ENCODE measurements at places on chromosomes 2 and 18.
A peak's percentile ranks its signal among the peaks of the same experiment; 100 is the strongest.

- DNase-seq, result no peak
These were observed 23.3 kb downstream of the REEP1 start for GRCh38 chr2:86314125-86314524.

DNA sequence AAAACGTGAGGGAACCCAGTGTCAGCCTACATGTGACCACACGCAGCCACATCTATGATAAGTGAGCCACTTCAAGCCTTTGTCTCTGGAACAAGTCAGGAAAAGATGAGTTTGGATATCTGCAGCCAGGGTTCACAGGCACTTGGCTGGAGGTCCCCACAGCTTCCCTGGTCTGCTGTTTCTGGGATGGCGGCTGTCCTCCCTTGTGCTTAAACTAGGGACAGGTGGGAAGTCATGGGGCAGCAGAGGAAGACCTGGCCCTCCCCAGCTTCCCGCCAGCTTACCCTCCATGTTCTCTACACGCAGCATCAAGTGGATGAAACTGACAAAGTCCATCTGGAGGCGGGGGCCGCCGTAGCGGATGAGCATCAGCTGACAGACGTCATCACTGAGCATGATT lies 38.5 kb upstream of the GALNT14 start:
- DNase-seq, result no peak

GRCh38 chr2:69466728-69467127 lies 29.5 kb upstream of the NFU1 start:
- no peak for DNase-seq

DNA sequence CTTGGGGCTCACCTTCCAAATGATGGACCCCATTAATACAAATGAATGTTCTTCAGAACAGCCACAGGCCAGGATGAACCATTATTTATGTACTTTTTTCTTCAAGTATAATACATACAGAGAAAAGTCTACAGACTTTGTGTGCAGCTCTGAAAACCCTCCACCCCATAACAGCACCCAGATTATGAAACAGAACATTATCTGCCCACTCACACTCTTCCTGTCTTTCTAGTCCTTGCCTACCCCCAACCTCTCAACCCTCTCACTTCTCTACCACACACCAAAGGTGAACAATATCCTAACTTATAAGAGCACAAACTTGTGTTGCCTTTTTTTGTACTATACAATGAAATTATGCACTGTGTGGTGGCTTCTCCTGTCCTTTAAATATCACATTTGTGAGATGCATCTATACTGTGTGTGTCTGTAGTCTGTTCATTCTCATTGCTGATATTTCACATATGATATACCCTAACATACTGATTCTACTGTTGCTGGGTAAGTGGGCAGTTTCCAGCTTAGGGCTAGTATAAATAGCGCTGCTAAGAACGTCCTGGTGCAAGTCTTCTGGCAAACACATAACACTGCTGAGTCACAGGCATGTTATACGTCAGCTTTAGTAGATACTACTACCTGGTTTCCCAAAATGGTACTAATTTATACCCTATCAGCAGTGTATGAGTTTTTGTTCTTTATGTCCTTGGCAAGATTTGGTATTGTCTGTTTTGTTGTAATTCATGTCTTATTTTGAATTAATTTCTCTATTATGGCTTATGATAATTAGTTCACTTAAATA lies 1.0 kb upstream of the NPHP1 start:
- DNase-seq, result no peak

DNA sequence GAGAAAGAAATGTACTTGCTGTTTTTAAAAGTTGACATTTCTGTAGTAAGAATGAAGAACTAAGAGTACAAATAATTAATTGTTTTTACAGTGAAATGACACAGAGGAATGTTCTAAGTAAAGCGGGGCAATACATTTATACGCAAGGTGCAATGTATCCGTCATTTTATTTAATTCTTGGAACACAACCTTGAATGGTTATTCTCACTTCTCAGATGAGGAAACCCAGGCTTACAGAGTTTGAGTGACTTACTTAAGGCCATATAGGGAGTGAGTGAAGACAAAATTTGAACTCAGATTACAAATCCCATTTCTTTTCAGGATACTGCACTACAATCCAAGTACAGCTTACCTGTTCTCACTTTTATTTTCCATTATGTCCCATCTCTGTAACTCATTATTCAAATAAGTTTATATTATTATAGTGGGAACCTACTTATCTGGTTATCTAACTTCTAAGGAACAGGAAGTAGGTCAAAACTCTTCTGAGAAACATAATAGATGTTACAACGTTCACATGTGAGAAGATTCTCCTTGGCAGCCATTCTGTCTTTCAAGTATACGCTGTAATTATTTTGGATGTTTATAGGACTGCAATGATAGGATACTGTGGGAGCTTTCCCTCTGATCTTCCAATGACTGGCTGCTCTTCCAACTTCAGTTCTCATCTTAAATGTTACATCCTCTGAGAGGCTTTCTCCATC lies 12.3 kb upstream of the STK17B start:
- no peak for DNase-seq

DNA sequence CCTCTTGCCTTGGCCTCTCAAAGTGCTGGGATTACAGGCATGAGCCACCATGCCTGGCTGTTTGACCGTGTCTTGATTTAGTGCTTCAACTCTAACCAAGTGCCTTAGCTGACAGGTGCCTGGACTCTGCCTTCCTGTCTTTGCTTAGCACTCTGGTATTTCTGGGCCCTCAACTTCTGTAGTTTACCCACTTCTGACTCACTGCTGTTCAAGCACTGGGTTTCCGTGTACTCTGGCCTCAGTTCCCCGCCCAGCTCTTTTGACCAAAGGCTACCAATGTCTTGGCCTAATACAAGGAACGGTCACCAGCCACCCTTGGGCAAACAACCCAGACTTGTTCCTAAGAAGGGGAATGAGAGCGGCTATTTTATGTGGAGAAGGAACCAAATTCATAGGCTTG lies 35.7 kb upstream of the CABLES1 start:
- DNase-seq, result no peak

GRCh38 chr2:224261326-224261725 lies 140.6 kb downstream of the FAM124B start:
- no peak for DNase-seq

- no peak for DNase-seq
These were observed 23.2 kb upstream of the GORASP2 start for GRCh38 chr2:170905864-170906263.

DNA sequence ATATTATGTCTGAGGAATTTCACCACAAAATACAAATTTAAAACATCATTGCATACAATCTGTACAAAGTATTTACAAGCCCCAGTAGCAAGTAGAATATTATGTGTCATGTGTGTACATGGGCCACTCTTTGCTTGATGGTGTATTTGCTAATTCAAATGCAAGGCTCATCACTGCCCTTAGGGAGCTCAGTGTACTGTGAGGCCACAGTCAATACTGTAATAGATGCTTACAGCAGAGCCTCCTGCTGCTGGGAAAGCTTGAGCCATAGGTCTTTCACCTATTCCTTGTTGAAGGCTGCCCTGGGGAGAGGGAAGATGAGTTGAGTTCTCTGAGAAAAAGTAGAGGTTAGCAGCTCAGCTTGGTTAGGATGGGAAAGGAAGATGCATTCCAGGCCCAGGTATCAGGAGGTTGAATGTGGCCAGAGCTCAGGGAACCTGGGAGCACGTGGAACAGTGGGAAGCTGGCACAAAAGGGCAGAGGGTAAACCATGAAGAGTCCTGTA lies 189.6 kb downstream of the LRP1B start:
- DNase-seq, result no peak

- DNase-seq, result no peak
These were observed 208.4 kb downstream of the SETBP1 start for GRCh38 chr18:44889111-44889510.

DNA sequence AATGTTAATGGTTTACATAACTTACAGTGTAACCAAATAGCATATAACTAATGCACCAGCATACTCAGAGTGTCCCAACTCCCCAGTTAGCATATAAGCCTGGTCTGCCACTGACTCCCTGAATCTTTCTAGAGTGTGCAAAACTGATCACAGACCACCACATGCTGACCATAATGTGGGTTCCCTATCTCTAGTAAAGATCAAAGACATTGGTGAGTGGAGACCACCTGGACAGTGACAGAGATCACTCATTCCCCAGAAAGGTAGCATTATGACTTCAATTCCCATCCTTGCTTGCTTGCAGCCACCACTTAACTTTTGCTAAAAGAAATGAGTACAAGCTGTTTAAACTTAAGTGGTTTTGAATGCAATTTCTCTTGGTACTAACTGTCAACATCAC lies 39.0 kb downstream of the KANSL1L start:
- DNase-seq, result no peak

GRCh38 chr2:239042551-239043320 lies 194.9 kb downstream of the TWIST2 start:
- DNase-seq, result no peak

GRCh38 chr2:181517685-181518301 lies 60.6 kb downstream of the ITGA4 start:
- no peak for DNase-seq

DNA sequence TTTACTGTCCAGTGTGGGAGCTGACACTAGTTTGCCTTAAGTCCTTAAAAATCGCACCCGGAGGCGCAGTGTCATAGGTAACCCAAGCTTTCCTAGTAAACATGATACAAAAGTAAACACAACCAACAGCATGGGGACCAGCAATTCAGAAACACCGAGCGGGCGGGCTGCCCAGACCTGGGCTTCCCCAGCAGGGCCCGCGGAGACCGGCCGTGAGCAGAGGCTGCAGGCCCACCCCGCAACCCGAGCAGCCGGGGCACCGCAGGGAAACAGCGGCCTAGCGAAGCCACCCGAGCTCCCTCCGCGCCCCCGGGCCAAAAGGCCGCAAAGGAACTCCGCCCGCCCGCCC lies 296 bp downstream of the TTC21B start:
- no peak for DNase-seq

DNA sequence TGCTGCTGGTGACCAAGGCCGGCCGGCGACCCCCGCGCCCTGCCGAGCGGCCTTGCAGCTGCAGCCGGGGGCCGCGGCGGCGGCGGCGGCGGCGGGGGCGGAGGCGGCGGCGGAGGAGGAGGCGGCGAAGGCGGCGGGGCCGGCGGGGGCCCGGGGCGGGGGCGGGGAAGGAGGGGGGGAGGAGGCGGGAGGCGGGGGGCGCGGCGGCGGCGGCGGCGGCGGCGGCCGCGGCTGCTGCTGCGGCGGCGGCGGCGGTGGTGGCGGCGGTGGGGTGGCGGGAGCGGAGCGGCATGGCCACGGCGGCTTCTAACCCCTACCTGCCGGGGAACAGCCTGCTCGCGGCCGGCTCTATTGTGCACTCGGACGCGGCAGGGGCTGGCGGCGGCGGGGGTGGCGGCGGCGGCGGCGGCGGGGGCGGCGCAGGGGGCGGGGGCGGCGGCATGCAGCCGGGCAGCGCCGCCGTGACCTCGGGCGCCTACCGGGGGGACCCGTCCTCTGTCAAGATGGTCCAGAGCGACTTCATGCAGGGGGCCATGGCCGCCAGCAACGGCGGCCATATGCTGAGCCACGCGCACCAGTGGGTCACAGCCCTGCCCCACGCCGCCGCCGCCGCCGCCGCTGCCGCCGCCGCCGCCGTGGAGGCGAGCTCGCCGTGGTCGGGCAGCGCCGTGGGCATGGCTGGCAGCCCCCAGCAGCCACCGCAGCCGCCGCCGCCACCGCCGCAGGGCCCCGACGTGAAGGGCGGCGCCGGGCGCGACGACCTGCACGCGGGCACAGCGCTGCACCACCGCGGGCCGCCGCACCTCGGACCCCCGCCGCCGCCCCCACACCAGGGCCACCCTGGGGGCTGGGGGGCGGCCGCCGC lies 1.5 kb downstream of the POU3F3 start:
- DNase-seq, result no peak

DNA sequence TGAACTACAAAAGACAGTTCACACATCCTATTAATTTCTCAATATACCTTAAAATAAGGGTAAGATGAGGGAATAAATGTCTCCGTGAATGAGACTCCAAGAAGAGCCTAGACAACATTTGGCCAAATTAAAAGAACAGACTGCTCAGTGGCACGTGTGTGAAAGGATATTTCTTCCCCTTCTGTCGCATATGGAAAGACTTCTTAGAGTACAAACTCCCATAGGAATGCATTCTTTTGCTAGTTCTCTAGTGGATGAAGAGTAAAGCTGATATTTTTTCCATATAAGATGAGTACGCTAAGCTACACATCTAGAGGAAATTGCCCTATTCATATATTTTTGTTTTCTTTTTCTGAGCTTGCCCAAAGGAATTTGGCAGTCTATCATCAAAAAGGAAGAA lies 710.0 kb upstream of the ID2 start:
- DNase-seq, result no peak

GRCh38 chr18:34660572-34660971 lies 49.5 kb upstream of the DTNA start:
- DNase-seq, result no peak

DNA sequence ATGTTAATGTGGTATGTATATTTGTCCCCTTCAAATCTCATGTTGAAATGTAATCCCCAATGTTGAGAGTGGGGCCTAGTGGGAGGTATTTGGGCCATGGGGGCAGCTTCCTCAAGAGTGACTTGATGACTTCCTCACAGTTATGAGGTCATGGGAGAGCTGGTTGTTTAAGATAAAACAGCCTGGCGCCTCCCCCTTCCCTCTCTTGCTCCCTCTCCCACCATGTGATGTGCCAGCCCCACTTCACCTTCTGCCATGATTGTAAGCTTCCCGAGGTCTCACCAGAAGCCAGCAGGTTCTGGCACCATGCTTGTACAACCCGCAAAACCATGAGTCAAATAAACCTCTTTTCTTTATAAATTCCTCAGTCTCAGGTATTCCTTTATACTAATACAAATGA lies 258.3 kb upstream of the POU3F3 start:
- no peak for DNase-seq

DNA sequence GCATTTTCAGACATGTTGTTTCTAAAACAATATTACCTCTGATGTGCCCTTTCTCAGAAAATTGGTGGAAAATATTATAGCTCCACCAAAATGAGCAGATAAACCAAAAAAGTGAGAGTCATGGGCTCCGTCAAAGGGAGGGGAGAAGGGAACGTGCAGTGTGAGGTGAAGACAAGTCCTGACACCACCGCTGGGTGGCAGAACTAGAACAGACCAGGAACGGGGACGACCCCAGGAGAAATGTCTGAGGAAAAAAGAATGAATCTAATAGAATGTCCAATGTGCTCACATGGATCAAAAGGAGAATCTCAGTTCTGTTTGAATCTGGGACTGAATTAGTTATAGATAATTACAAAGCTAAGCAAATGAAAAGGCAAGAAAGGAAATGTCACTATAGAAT lies 22.6 kb upstream of the BCL2 start:
- peak; percentile 50 for DNase-seq

- peak; percentile 87 for DNase-seq
These were observed 44.7 kb upstream of the VPS54 start for GRCh38 chr2:64063924-64064331.

Measured in dermis microvascular lymphatic vessel endothelial cell (primary cell).